Uterus (tissue), 4 donors: ENCODE measurements at places on chromosomes 12 and 14. TPM values are rescaled to one million over a fixed set of nuclear protein-coding genes. Genes with fewer than 3 reads are reported as not detected.
A peak's percentile ranks its signal among the peaks of the same experiment; 100 is the strongest.

MLH3 gene
- total RNA-seq = 16.4 TPM

MYF5 gene
- total RNA-seq = not detected

ZFHX2 gene
- total RNA-seq = not detected

IL31 gene
- not detected for total RNA-seq

CISTR gene
- not detected for total RNA-seq

GPHN gene
- 22.9 TPM for total RNA-seq

TAS2R20 gene
- 0.77 TPM for total RNA-seq

DNA sequence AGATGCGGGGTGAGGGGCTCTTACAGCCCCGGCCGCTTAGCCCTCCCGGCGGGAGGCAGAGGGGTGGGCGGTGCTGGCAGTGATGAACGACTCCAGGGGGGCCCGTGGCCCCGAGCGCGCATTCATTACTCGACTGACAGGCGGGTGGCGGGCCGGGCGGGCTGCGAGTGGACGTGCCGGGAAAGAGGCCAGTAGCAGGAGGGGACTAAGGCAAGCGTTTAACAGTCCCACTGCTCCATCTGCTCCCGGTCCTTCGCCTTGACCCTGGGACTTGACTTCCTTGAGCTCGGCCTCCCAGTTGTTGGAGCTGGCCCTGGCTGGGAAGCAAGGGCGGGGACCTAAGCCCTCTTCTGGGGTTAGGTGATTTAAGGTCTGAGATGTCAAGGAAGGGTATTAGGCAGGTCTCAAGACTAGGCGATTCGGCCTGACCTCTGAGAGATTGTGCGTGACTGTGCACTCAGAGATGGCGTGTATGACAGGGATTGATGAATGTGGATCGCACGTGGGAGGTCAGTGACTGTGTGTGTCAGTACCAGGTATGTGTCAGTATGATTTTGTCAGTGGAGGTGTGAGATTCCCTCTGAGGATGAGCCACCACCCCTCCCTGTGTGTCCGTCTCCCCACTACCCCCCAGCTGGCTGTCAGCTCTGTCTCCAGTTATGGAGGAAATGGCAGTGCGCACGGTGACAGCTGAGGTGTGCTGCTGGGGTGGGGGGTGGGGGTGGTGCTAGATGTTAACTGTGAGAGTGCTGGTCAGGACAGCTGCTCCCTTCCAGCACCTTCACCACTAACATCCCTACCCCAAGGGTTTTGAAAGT is 3.6 kb upstream of the DNAJC22 start:
- no peak overlapping the region for H3K27ac ChIP-seq
- no peak for DNase-seq
- H3K4me1 ChIP-seq = peaks cover 36% of the 10 kb centered on the region
- peak overlapping the region; percentile 23 for H3K4me3 ChIP-seq
- H3K27me3 ChIP-seq = peaks cover 31% of the 10 kb centered on the region

- H3K36me3 ChIP-seq = no peaks in the 10 kb centered on the region
- H3K4me1 ChIP-seq = no peaks in the 10 kb centered on the region
- no peak overlapping the region for H3K27ac ChIP-seq
- H3K4me3 ChIP-seq = no peak overlapping the region
These were observed 12.0 kb upstream of the SLCO1B3 start for GRCh38 chr12:20798554-20798953.

GRCh38 chr14:75851574-75851866 is 130.3 kb downstream of the TGFB3 start:
- H3K4me1 ChIP-seq = no peaks in the 10 kb centered on the region
- no peak for DNase-seq
- no peak overlapping the region for H3K27ac ChIP-seq
- no peak overlapping the region for H3K4me3 ChIP-seq
- no peaks in the 10 kb centered on the region for H3K27me3 ChIP-seq

GRCh38 chr12:6968426-6968825 is 2.0 kb downstream of the PHB2 start:
- no peaks in the 10 kb centered on the region for H3K27me3 ChIP-seq
- H3K27ac ChIP-seq = no peak overlapping the region
- H3K36me3 ChIP-seq = no peaks in the 10 kb centered on the region
- H3K4me1 ChIP-seq = peaks cover 15% of the 10 kb centered on the region

- no peak for DNase-seq
These were observed 723.9 kb downstream of the MED13L start for GRCh38 chr12:115553622-115554021.

DNA sequence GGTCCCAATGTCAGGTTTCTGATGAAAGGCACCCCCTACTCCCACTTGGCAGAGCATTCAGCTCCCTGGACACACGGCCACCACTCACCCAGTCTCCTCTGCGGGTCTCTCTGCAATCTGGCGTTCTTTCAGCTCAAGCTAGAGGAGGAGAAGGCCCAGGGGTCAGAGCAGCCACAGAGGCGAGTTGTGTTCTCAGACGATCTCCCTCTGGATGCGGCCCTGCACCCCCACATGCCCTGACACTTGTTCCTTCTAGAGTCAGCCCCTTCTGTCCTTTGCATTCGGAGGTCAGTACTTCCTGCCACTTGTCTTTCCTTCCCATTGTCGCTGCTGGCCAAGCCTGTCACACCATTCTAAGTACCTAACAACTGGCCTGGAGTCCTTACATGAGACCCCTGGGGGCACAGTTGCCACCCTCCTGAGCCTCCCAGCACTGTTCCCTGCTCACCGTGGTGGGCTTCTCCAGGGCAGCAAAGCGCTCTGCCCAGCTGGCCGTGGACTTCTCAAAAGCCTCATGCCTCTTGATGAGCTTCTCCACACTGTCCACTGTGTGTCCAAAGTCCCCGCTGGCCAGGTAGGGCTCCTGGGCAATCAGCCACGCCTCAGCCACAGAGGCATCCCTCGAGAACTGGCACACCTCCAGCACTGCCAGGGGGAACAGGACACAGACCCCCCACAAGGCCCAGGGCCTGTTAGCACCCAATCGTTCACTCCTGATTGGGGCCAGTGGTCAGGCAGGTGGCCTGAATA is 63.2 kb downstream of the PLEKHG3 start:
- no peaks in the 10 kb centered on the region for H3K27me3 ChIP-seq
- H3K4me1 ChIP-seq = no peaks in the 10 kb centered on the region
- DNase-seq = no peak
- no peak overlapping the region for H3K27ac ChIP-seq
- no peak overlapping the region for H3K4me3 ChIP-seq
- H3K36me3 ChIP-seq = no peaks in the 10 kb centered on the region

DNA sequence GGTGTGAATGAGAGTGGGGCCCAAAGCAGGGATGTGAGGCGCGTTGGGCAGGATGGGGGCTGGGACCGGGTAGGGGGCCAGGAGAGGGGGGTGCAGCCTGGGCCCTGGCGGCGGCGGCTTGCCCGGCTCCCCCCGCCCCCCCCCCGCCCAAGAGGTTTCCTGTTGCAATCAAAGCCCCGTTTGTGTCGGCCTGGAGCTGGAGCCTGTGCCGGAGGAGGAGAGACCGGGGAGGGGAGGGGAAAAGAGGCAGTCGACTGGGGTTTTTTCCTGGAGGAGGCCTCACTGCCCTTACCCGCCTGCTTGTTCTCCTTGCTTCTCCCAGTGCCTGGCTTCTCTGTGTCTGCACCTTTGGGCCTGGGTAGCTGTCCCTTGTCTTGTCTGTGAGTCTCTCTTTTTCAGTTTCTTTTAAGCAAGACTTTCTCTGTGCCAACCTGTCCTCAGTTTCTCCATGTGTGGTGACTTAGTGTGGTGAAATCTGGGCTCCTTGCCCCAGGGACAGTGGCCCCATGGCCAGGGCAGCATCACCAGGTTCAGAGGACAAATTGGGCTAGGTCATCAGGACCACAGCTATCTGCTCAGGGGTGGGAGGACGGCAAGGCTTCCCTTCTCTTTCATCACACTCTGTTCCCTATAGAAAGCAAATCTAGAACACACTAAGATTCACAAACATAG is 8.5 kb downstream of the RARG start:
- H3K27me3 ChIP-seq = no peaks in the 10 kb centered on the region
- H3K36me3 ChIP-seq = no peaks in the 10 kb centered on the region
- no peak for DNase-seq
- no peak overlapping the region for H3K4me3 ChIP-seq
- peaks cover 8% of the 10 kb centered on the region for H3K4me1 ChIP-seq

DNA sequence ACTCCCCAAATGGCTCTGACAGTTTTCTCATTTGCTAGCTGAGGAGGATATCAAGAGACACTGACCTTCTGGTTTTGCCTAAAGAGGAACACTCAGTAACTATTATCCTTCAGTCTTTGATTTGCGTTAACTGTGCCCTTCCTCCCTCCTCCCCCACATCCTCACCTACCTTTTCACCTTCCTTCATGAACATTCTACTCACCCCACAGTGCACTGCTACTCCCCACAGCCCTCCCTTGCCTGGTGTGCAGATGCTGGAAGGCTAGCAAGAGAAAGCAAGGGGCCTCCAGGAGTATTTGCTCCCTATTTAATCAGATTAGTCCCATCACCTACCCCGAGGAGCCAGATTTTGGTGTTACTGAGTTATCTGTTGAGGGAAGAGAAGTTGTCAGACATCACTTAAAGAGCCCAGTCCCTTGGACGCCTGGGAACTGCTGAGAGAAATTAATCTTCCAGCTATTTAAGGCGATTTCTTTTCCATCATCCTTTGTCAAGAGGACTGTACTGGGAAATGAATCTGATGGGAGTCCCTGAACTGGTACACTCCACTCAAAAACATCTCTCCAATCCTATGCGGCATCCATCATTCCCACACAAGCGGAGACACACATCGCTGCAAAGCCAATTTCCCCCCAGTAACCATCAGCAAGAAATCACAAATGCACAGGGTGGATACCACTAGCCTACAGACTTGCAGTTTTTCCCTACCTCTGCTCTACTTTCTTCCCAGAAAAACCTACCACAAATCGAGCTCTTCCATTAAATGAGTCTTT is 11.5 kb downstream of the PSMB5 start:
- DNase-seq = no peak

GRCh38 chr12:90611048-90611447 is 343.9 kb downstream of the CCER1 start:
- H3K27me3 ChIP-seq = no peaks in the 10 kb centered on the region
- H3K27ac ChIP-seq = no peak overlapping the region
- H3K36me3 ChIP-seq = no peaks in the 10 kb centered on the region

DNA sequence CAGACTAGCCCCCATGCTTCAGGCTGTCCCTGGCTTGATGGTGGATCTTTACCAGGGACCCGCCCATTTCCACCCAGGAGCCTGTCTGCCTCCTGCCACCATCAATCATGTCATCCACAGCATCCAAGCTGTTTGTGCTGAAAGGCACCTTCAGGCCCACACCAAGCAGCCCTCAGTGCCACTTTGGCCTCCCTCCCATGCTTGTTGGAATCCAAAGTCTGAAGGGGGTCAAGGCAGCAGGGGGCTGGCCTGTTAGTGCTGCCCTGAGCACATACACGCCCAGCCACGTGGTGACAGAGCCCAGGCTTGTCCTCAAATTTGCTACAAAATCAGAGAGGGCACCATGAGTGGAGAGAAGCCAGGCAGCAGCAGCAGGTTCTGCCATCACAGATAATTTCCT is 1146.8 kb downstream of the FSCB start:
- no peaks in the 10 kb centered on the region for H3K4me1 ChIP-seq
- no peak overlapping the region for H3K27ac ChIP-seq
- no peak for DNase-seq
- H3K36me3 ChIP-seq = no peaks in the 10 kb centered on the region

DNA sequence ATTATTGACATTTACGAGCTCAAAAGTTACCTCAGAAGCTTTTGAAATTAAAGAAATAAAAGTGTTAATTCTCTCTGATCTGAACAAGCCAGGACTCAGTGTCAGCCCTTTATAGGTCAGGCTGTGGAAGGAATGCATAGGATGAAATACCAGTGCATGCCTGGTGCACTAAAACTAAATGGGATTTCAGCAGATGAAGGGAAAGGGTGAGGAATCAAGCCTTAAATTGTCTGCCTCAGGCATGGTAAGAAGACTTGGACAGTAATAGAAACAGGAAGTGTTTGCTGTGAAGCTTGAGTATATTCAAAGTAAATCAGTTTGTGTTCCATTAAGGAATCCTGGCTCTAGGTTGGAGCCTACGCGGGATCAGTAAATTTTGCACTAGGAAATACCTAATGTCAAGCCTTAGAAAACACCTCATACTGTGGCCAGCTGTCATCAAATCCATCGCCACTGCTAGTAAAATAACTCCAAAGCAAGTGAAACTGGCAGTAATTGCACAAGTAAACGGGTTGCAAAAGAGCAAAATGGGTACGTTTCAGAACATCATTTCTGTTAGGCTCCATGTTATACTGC is 76.3 kb downstream of the PDE3A start:
- no peaks in the 10 kb centered on the region for H3K4me1 ChIP-seq
- no peak overlapping the region for H3K4me3 ChIP-seq
- H3K27ac ChIP-seq = no peak overlapping the region
- no peaks in the 10 kb centered on the region for H3K27me3 ChIP-seq

DNA sequence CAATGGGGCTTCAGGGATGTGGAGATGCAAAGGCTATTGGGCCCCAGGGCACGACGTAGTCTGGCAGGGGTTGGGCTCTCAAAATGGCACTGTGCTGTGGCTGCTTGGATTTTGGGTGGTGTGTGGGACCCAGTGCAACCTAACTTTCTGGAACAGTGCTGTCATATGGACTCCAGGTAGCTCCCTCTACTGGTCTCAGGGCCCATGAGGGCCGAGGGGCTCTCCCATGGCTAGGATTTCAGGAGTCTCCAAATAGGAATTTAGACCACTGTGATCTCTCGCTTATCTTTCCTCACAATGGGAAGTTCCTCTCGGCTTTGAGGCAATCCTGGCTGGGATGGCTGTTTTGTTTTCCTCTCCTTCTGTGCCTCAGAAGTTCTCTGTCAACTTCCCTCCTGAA is 68.2 kb upstream of the MUCL1 start:
- H3K4me3 ChIP-seq = no peak overlapping the region
- H3K36me3 ChIP-seq = no peaks in the 10 kb centered on the region
- H3K4me1 ChIP-seq = no peaks in the 10 kb centered on the region

DNA sequence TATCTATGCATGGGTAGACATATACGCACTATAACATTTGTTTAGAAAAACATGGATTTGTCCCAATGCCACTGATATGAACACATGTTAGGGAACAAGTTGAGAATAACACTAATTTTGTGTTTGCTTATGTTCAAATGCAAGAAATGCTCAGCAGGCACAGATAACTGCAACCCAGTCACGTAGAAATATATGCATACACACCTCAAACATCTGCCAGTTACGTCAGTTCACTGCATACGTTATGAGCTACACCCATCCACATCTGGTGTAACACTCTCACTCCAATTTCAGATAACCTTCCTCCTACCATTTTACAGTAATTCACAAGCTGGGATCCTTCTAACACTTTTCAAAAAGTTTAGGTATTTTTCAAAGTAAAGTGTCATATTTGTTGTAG is 10.7 kb downstream of the PAWR start:
- no peak overlapping the region for H3K4me3 ChIP-seq
- H3K27me3 ChIP-seq = no peaks in the 10 kb centered on the region
- no peak overlapping the region for H3K27ac ChIP-seq
- H3K4me1 ChIP-seq = no peaks in the 10 kb centered on the region
- H3K36me3 ChIP-seq = no peaks in the 10 kb centered on the region
